ENCODE measurements at places on chromosomes 16 and 17.

GRCh38 chr17:50642071-50642721 is 7.5 kb downstream of the ABCC3 start:
- DNase-seq: no peak

DNA sequence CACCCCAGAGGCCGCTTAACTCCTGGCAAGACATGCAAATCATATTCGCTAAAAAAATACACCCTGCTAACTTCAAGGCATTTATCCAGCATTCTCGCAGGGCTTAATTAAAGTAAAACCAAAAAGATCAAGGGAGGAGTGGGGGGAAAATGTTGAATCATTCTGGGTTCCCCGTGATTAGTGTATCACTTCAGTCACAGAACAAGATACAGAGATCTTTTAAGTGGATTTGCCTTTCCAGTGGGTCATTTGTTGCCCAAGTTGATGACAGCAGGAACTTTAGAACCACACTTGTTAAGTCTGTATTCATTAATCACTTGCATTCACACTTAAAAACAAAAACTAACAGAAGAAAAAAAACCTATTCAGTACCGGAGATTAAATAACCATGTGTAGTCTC is 17.3 kb downstream of the CRYBA1 start:
- no peak for DNase-seq

DNA sequence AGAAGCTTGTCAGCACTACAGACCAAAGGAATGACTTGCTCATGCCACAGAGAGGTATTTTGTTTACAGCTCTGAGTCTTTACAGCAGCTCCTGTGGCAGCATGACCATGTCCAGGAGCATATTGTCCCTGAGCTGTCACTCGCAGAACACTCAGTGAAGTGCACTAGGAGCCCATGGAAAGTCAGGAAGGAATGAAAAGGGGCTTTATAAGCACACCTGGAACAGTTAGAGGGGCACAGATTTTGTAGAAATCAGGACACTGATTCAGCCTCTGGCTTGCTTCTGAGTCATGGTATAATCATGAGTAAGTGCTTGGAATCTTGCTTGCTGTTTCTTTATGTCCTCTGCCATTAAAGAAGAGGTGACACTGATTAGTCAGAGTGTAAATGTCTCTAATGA is 41.0 kb downstream of the TADA2A start:
- DNase-seq: no peak

DNA sequence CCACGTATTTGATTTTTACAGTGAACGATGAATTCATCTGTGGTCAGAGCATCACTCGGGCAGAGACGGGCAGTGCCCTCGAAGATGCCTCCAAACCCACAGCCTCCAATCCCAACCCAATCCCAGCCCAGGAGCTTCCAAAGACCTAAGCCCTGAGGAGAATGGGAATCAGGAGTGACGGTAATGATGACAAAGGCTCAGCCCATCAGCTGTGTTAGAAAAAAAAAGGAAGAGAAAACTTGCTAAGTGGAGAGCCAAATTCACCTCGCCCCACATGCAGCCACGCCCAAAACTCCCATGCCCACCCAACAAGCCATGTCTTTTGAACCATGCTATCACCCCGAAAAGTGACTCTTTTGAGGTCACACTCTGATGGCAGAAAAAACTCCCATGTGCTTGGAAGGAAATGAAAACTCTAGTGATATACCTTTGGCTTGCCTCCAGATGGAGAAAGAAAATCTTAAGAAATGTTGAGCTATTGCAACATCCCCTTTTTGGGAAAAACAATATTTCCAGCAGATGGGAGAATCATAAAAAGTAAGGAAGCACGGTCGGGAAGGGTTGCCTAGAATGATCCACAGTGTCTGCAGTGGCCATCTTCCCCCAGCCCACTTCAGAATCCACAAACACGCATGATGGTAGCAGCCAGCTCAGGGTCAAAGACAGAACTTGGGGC is 37.7 kb downstream of the XYLT1 start:
- no peak for DNase-seq

GRCh38 chr17:57557416-57557815 is 187.7 kb downstream of the CCDC182 start:
- DNase-seq: no peak
